Activated CD8-positive, alpha-beta T cell treated with anti-CD3 and anti-CD28 coated beads for 36 hours (primary cell): ENCODE measurements at places on chromosomes 5 and 9. TPM values are rescaled to one million over a fixed set of nuclear protein-coding genes. Genes with fewer than 3 reads are reported as not detected.
A peak's percentile ranks its signal among the peaks of the same experiment; 100 is the strongest.

Gene AFAP1L1
- 1.6 TPM for total RNA-seq

- no peak for DNase-seq
These were observed 234.9 kb downstream of the SH3GL2 start for GRCh38 chr9:17813798-17814197.

DNA sequence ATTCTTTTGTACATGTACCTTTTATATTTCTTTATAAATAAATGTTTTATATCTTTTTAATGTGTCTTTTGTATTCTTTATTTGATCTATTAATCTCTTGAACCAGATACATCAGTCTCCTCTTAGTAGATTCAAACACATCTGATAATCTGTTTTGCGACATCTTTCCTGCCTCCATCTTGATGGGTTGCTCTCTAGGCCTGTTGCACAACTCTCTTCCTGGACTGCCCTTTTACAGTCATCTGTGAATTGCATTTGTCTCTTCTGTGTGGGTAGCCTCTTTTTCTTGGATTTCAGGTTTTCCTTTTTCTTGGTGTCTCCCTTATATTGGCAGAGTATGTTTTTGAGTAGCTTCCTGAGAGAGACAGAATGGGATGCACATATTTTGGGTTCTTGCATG, 6.2 kb downstream of the ZFYVE16 start:
- no peak for DNase-seq

GRCh38 chr9:78807286-78807685, 510.4 kb downstream of the PSAT1 start:
- DNase-seq = no peak

Gene WHRN
- 12.6 TPM for total RNA-seq

DNA sequence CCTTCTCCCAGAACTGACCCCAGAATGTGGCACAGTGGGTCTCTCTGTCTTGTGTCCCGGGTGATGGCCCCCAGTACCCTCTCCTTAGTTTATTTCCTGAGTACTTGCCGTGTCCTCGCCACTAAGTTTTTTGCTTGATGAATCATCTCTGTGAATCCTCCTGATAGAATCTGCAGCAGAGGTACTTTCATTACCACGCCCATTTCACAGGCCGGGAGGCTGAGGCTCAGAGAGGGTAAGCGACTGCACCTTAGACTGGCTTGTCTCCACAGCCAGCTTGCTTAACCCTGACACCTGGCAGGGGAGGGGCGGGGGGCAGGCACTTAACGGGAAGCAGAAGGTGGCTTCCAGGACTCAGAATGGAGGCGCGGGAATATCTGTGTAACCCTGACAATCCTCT, 7.9 kb upstream of the IER5L start:
- peak; percentile 36 for DNase-seq
